ENCODE measurements at places on chromosomes 5 and 9. TPM values are rescaled to one million over a fixed set of nuclear protein-coding genes. Genes with fewer than 3 reads are reported as not detected.

The LCP2 gene
- not detected for total RNA-seq

The SLC46A2 gene
- total RNA-seq = not detected

The INSL6 gene
- total RNA-seq = not detected

The ELP1 gene
- total RNA-seq = 19.1 TPM

The PCDHGB4 gene
- total RNA-seq = 0.56 TPM

The SHC3 gene
- total RNA-seq = 0.22 TPM

The ZBTB43 gene
- 7.8 TPM for total RNA-seq

The PFN3 gene
- not detected for total RNA-seq

The LHX3 gene
- total RNA-seq = 0.10 TPM

The C1QTNF3 gene
- total RNA-seq = 0.09 TPM

The NRG2 gene
- total RNA-seq = 1.8 TPM

The CAAP1 gene
- 18.1 TPM for total RNA-seq

The PCDHB11 gene
- 0.08 TPM for total RNA-seq

The CATSPER3 gene
- total RNA-seq = 0.22 TPM

The SLC25A2 gene
- not detected for total RNA-seq

The PCDHA13 gene
- 0.06 TPM for total RNA-seq

The DBH gene
- total RNA-seq = not detected

The COMMD10 gene
- total RNA-seq = 33.3 TPM

The MOB3B gene
- 14.4 TPM for total RNA-seq

The GABBR2 gene
- 0.49 TPM for total RNA-seq

The KCNIP1 gene
- total RNA-seq = not detected

The GEMIN5 gene
- total RNA-seq = 23.0 TPM

The ENTREP1 gene
- total RNA-seq = 0.70 TPM

The OLFM1 gene
- total RNA-seq = 9.9 TPM

The FCN2 gene
- total RNA-seq = not detected

The TARS1 gene
- 167 TPM for total RNA-seq

The RARS1 gene
- total RNA-seq = 91.5 TPM

The BTNL3 gene
- total RNA-seq = not detected

The CCDC171 gene
- 0.53 TPM for total RNA-seq

The TRIO gene
- 105 TPM for total RNA-seq

The MAMDC2 gene
- total RNA-seq = 0.16 TPM

The EPB41L4A gene
- total RNA-seq = 2.5 TPM

The ADAMTS2 gene
- 0.10 TPM for total RNA-seq

The F2RL2 gene
- 2.9 TPM for total RNA-seq

The C9orf153 gene
- 0.21 TPM for total RNA-seq

Data from A549 treated with Hydrocortisone at 1 μM for 4 hours (cell line).